ENCODE measurements at places on chromosomes 6 and 20.

GRCh38 chr6:87407561-87407900 lies 241 bp upstream of the CFAP206 start:
- DNase-seq, result no peak

- no peak for DNase-seq
Observed at GRCh38 chr6:118780668-118781067, 113.3 kb upstream of the ASF1A start.

DNA sequence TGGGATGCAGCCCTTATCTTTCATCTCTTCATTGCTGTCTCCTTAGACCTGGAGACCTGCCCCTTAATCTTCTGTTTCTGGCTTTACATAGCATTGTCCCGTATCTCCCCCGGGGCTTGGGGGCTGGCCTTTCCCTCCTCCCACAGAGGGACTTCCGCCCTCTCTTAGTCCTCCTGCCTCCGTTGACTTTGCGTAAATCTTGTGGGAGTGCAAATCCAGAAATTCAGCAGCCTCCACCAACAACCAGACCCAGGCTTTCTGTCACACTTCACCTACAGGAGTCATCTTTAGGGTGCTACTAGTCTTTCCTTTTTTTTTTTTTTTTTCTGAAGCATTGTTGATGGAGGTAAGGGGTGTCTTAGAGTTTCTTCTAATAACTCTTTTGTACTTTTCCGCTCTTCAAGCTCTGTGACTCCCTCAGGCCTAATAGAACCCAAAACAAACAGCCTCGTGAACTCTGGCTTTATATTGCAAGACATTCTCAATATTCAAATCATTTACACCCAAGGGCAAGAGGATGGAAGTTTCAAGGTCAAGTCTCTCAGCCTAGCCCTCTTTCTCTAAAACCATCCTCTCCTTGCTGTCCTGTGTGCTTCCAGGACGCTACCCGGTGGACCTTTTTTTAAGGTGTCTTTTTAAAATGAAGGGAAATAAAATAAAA lies 66.2 kb downstream of the RREB1 start:
- no peak for DNase-seq

GRCh38 chr6:133571681-133572080 lies 317.2 kb upstream of the TCF21 start:
- DNase-seq, result no peak

GRCh38 chr6:16583144-16583762 lies 178.0 kb downstream of the ATXN1 start:
- DNase-seq, result no peak

Data from eye (tissue), 1 donor.